ENCODE measurements at places on chromosomes 3 and 15. TPM values are rescaled to one million over a fixed set of nuclear protein-coding genes. Genes with fewer than 3 reads are reported as not detected.

Gene RBP2
- 0.87 TPM for polyA plus RNA-seq

Gene SLC51A
- 22.7 TPM for polyA plus RNA-seq

Gene ZNF80
- 0.19 TPM for polyA plus RNA-seq

Gene PIERCE2
- 4.3 TPM for polyA plus RNA-seq

Gene ABHD17C
- polyA plus RNA-seq = 62.7 TPM

Gene KCNAB1
- polyA plus RNA-seq = 1.2 TPM

Gene GOLGA6D
- not detected for polyA plus RNA-seq

Gene SLC15A2
- 0.46 TPM for polyA plus RNA-seq

Gene SHISA5
- polyA plus RNA-seq = 60.1 TPM

Gene CEP70
- polyA plus RNA-seq = 12.0 TPM

Gene MESP1
- 2.7 TPM for polyA plus RNA-seq

Gene C3orf20
- not detected for polyA plus RNA-seq

Gene DUOXA2
- 1.4 TPM for polyA plus RNA-seq

Gene FBXW12
- not detected for polyA plus RNA-seq

Gene ACTL6A
- 38.6 TPM for polyA plus RNA-seq

Gene VGLL3
- polyA plus RNA-seq = 1.4 TPM

Gene UBE2E1
- 95.3 TPM for polyA plus RNA-seq

Gene NUSAP1
- 10.9 TPM for polyA plus RNA-seq

Gene CNTN6
- polyA plus RNA-seq = not detected

Gene CHRNA7
- 7.8 TPM for polyA plus RNA-seq

Gene SAMMSON
- not detected for polyA plus RNA-seq

Gene SPINT1
- 52.5 TPM for polyA plus RNA-seq

Gene PRKCD
- 46.3 TPM for polyA plus RNA-seq

Gene PEX11A
- 18.6 TPM for polyA plus RNA-seq

Gene NANOGP8
- polyA plus RNA-seq = 0.15 TPM
